ENCODE measurements at places on chromosomes 5 and 9. TPM values are rescaled to one million over a fixed set of nuclear protein-coding genes. Genes with fewer than 3 reads are reported as not detected.

DNA sequence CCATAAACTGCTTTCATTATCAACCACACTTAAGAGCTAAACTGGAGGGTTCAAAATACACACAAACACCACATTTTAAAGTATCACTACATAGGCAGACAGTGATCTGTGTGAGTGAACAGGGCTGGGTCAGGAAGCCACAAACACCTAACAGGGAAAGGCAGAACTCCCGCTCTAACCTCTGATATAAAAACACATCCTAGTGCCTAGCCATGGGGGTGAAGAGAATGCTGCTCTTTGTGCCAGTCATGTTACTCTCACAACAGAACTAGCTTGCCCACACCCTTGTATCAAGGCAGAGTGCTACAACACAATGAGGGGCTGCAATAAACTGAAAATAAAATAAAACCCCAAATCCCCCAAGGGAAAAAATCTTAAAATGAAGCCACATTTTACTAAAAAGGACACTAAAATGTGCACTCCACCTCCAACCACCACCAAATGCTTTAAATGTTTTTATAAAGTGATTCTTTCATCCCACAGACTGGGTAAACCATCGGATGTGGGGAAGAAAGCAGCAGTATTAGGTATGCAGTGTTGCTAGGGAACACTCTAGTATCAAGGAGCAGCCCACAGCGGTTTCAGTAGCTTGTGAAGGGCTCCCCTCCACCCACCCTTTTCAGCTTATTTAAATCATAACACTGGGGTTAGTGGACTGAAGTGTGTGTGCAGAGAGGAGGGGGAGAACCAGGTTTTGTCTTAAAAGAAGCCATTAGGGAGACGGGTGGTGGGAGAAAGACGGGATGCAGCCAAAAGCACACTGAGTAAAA is 64.5 kb downstream of the TMEM161B start:
- peak overlapping the region; percentile 50 for H3K4me3 ChIP-seq
- peaks cover 8% of the 10 kb centered on the region for H3K4me1 ChIP-seq
- H3K27me3 ChIP-seq: no peaks in the 10 kb centered on the region
- H3K36me3 ChIP-seq: peaks cover 37% of the 10 kb centered on the region
- peak; percentile 75 for DNase-seq

DNA sequence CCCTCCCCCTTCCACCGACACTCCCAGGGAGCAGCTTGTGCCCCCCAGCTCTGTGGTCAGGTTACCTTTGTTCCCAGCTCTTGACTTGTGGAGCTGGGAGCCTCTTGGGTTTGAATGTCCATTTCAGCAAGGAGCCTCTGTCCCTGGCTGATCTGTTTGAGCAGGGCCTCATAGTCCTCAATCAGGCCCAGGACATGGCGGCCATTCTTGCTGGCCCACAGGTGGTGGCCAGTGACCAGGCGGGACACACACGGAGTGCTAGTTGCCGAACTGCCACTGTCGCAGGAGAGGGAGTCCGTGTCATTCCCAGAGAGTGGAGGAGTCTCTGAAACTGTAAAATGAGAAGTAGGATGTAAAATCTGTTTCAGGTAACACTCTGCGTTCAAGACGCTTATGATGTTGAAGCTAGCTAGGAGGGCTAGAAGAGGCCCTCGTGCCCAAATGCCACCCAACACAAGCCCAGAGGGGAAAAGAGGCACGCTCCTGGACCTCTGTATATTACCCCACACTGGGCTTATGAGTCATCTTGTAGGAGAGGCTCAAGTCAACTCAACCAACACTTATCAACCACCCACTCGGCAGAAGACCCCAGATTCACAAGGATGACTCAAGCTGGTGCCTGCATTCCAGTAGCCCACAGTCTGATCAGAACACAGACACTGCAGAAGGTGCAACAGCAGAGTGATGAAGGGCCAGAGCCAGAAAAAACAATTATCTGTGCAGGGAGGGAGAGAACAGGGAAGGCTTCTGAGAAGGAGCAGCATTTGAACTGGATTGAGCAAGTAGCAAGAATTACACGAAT is 177.0 kb downstream of the CDK5RAP2 start:
- H3K4me3 ChIP-seq: peak overlapping the region; percentile 0
- peak overlapping the region; percentile 61 for H3K27ac ChIP-seq
- peaks cover 63% of the 10 kb centered on the region for H3K36me3 ChIP-seq
- no peak for DNase-seq

GRCh38 chr9:110050925-110051355 is 157.0 kb downstream of the C9orf152 start:
- H3K36me3 ChIP-seq: peaks cover 23% of the 10 kb centered on the region
- DNase-seq: peak; percentile 78
- H3K4me3 ChIP-seq: peak overlapping the region; percentile 98
- peaks cover 46% of the 10 kb centered on the region for H3K4me1 ChIP-seq

DNA sequence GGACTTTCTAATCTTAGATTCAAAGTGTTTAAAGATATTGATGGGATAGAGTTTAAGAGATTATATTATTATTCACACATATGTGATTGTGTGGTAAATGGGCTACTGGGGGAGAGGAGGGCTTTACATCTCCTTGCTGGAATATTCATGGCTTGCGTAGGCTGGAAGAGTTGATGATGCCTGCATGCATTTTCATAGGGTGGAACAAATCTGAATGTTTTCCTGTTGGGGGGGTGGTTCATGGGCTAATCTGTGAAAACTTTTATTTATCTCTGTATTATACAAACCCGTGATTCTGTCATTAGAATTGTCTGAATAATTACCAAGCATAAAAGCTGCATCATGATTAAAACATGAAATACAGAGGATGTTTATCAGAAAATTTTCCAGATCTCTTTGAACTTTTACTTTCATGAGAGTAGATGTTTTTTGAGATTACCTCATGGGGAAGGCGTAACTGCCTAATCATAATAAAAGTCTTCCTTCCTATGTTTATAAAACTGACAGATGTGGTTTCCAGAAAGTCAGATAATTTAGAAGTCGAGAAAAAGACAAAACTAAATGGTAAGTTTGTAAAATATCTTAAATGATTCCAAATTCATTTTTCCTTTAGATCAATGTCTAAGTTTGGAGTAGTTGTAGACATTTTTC is 1185.4 kb upstream of the SEMA6A start:
- H3K27me3 ChIP-seq: no peaks in the 10 kb centered on the region
- H3K36me3 ChIP-seq: no peaks in the 10 kb centered on the region
- H3K27ac ChIP-seq: no peak overlapping the region
- no peak for DNase-seq
- H3K4me1 ChIP-seq: no peaks in the 10 kb centered on the region

DNA sequence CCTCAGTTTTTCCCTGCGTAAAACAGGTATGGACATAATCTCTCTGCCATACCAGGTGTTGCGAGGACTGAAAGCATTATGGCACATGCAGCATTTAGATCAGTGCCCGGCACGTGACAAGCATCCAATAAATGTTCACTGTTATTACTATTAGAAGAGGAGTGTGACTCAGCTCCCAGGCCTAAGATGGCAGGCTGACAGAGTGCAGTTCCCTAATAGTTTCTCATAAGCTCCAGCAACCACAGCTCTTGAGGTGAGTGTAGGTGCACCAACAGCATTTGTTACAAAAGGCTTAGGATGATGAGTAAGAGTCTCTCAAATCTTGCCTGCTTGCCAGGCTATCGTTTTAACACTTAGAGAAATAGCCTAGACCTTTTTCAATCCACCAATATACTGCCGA is 28.9 kb upstream of the GLIS3 start:
- H3K27me3 ChIP-seq: peaks cover 2% of the 10 kb centered on the region
- no peaks in the 10 kb centered on the region for H3K36me3 ChIP-seq
- no peak overlapping the region for H3K4me3 ChIP-seq

DNA sequence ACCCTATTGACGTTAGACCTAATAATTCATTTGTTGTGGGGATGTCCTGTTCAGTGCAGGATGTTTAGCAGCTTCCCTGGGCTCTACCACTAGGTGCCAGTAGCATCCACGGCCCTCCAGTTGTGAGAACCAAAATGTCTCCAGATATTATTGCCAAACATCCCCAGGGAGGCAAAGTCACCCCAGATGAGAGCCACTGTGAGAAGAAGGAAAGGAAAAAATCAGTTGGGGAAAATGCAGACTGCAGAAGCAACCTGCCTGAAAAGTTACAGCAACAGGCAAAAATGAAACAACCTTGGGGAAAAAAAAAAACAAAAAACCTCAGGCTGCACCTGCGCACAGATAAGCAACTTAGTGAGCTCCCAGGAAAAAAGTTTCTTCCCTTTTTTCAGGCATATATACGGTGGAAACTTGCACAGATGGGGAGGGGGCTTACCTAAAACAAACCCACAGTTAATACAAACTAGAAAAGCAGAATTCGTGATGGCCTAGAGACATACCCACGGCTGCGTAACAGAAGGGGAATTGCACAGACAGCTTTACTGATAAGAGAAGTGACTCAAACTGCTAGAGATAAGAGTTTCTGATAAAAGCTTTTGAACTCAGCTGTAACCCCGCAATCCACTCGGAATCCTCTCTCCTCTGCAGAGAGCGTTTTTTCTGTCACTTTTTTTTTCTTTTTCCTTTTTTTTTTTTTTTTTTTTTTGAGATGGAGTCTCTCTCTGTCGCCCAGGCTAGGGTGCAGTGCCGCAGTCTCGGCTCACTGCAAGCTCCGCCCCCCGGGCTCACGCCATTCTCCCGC is 29.8 kb upstream of the FBP1 start:
- peak overlapping the region; percentile 76 for H3K27ac ChIP-seq
- H3K36me3 ChIP-seq: no peaks in the 10 kb centered on the region
- H3K4me3 ChIP-seq: peak overlapping the region; percentile 82
- peaks cover 30% of the 10 kb centered on the region for H3K27me3 ChIP-seq

DNA sequence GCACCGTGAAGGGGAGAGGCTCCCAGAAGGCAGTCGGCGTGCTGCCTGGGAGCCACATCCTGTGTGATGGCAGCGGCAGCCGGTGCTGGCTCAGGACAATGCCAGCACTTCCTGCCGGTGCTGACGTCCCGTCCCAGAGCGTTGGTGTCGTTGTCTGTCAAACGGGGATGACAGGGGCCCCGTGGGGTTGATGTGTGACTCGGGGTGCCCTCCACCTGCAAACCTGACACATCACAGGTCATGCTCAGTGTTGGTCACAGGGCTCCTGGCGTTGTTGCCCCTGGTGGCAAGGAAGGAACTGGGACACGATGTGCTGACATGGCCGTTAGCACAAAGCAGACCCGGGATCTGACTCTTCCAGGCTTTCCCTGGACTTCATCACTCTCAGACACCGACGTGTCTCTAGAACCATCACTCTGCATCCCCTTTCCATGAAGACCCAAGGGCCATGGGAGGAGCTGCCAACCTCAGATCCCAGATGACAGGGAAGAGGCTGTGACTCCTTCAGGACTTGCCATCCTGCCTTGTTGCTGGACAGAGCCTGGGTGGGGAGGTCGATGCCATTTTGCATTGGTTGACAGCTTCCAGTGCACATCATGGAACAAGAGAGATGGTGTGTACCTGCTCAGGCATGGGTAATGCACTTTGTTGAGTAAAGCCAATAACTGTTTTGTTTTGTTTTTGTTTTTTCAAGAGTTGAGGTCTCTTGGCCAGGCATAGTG is 21.5 kb downstream of the PLPP7 start:
- H3K4me3 ChIP-seq: peak overlapping the region; percentile 59
- H3K27me3 ChIP-seq: no peaks in the 10 kb centered on the region
- H3K4me1 ChIP-seq: peaks cover 10% of the 10 kb centered on the region
- peak; percentile 85 for DNase-seq
- H3K36me3 ChIP-seq: no peaks in the 10 kb centered on the region

BNC2 gene
- not detected for total RNA-seq

PCDHB10 gene
- total RNA-seq: not detected

TAS2R1 gene
- total RNA-seq: not detected
